ENCODE measurements at places on chromosomes 3 and 15.
A peak's percentile ranks its signal among the peaks of the same experiment; 100 is the strongest.

GRCh38 chr15:48631176-48631770 lies 14.2 kb downstream of the FBN1 start:
- DNase-seq, result no peak

GRCh38 chr3:44236485-44236908 lies 5.2 kb upstream of the TOPAZ1 start:
- DNase-seq, result no peak

DNA sequence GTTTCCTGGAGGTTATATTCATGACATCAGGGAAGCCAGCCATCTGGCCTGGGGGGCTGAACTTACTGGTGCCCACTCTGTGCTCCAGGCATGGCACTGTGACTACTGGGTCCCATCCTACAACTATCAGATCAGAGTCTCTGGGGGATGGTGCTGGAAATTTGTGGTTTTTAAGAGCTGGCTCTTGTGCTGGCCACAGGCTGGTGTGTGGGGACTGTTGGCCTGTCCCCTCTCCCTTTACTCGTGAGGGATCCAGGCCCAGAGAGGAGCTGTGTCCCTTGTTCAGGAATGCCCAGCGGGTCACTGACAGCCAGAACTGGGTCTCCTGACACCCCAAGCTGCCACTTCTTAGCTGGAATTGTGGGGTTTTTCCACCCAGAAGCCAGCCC lies 44.5 kb upstream of the SEC22A start:
- DNase-seq, result no peak

DNA sequence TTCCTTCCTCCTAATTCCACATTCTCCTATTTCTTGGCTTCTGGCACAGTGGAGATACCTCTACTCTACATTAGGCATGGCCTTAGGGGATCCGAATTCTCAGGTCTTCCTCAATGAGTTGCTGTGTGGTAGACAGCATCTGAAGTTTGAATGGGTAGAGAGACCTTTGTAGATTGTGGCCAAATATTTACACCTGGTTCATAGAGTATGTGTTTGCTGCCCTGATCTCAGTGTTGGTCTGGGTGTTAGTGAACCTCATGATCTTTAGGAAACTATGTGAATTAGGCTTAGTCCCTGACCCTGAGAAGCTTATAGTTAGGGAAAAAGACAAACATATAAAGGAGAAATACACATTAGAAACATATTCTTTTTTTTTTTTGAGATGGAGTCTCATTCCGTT lies 75.8 kb downstream of the LPP start:
- no peak for DNase-seq

- DNase-seq, result peak; percentile 36
Observed at GRCh38 chr3:70053293-70053692, 53.8 kb downstream of the SAMMSON start.

DNA sequence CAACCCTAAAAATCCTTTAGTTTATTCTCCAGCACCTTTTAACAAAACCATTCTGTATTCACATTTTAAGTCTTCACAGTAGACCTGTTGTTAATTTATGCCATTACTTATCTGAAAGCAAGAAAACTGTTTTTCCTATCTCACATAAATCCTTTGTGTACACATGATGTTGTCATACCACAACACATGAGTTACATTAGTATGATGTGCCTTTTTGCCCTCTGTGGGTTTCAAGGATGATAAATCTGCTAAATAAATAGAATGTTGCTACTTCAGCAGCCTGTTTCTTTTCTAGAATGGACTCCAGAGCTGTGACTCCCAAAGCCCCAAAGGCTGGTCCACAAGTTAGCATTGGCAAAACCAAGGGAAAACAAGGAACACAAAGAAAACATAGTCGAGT lies 151.6 kb downstream of the SERPINI1 start:
- no peak for DNase-seq

DNA sequence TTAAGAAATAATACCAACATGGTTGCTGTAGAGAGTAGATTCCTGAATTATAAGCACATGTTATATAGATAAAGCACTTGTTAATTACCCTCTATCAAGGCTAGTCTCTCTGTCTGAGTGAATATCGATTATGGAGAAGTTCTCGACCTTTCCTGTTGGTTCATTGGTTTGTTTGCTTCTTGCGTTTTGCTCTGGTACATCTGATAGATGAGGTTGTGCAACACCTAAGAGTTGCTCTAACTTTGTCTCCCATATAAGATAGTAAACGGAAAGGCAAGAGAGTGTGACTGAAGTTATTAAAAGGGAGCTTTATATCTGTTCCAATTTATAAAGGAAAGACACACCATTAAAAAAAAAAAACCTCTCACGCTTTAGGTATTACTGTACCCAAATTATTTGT lies 69.0 kb downstream of the PYDC2 start:
- DNase-seq, result no peak

DNA sequence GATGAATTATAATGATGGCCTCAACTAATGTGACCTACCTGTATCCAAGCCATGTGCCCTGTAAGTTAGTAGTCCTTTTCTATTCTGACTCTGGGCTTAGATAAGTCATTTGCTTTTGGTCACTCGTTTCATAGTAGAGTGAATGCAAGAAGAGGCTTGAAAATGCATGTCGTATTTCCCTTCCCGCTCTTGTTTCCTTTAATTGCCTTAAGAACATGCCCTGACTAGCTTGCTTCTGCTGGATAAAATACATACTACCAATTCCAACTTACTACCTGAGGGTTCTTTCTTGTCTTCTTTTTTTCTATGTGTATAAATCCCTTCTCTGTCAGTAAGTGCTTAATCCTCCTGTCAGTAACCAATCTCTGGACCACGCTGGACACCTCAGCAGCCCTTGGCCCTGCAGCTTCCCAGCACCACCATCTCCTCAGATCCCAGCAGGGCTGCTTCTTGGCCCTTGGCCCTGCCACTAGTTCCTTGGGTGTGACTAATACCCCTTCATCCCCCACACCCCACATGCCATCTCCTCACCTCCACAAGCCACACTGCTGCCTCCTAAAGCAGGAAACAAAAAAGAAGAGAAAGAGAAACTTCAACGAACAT lies 771.7 kb downstream of the IGSF11 start:
- no peak for DNase-seq

- no peak for DNase-seq
Observed at GRCh38 chr3:49166752-49167556, 823 bp upstream of the CCDC71 start.

- no peak for DNase-seq
Observed at GRCh38 chr15:96042734-96043224, 287.7 kb upstream of the NR2F2 start.

- DNase-seq, result no peak
Observed at GRCh38 chr3:188345223-188345622, 191.3 kb downstream of the LPP start.

- DNase-seq, result no peak
Observed at GRCh38 chr15:46121441-46121840, 486.6 kb downstream of the SQOR start.

GRCh38 chr15:39649757-39650156 lies 68.9 kb downstream of the THBS1 start:
- DNase-seq, result no peak

DNA sequence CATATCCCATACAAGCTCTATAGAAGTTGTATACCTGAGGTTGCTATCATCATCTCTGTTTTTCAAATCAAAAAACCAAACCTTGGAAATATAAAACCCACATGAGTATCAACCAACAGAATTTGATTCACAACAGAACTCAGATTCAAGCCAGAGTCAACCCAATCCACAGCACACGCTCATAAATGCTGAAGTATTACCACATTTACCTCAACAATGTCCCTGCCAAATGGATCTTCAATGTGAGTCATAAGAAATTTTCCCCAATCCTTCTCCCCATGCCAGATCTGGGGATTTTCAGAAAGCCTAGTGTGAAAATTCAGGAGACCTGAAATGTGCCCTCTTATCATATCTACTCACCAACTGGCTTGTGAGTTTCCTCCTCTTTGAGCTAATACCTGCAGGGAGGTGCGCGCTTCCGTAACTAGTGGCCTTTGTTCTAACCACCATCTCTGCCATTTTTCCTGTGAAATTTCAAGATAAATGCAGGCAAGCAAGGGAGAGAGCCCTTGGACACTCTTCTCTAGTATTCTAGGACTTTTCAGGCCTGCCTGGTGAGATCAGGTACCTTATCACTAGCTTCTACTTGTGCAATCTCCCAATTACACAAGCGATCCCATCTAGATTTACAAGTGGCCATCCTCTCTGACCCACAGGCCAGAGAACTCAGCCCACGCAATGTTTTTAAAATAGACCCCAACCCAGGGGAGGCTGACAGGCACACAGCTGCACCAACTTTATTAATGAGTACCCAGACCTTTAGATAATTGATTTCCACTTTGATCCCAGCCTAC lies 1076.9 kb upstream of the CFAP20DC start:
- DNase-seq, result no peak

- peak; percentile 43 for DNase-seq
Observed at GRCh38 chr3:67605377-67605776, 49.0 kb downstream of the SUCLG2 start.

- DNase-seq, result no peak
Observed at GRCh38 chr3:177665122-177665808, 468.0 kb upstream of the TBL1XR1 start.

- no peak for DNase-seq
Observed at GRCh38 chr3:98215051-98215450, 48.6 kb downstream of the OR5H15 start.

GRCh38 chr3:101847328-101847727 lies 2.0 kb upstream of the NFKBIZ start:
- no peak for DNase-seq

GRCh38 chr3:187197335-187197649 lies at the start of gene RTP1:
TSS of gene RTP1 (plus strand) at chr3:187197486. CDS start at chr3:187197516, 30 bp downstream.
- no peak for DNase-seq

- no peak for DNase-seq
Observed at GRCh38 chr15:86392296-86392695, 312.6 kb downstream of the AGBL1 start.

DNA sequence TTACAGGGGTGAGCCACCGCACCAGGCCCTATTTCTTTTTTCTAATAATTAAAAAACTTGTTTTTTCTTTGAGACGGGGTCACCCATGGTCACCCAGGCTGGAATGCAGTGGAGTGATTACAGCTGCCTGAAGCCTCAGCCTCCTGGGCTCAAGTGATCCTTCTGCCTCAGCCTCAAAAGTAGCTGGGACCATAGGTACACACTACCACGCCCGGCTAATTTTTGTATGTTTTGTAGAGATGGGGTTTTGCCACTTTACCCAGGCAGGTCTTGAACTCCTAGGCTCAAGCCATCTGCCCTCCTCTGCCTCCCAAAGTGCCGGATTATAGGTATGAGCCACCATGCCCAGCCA lies 858 bp upstream of the TKT start:
- no peak for DNase-seq

DNA sequence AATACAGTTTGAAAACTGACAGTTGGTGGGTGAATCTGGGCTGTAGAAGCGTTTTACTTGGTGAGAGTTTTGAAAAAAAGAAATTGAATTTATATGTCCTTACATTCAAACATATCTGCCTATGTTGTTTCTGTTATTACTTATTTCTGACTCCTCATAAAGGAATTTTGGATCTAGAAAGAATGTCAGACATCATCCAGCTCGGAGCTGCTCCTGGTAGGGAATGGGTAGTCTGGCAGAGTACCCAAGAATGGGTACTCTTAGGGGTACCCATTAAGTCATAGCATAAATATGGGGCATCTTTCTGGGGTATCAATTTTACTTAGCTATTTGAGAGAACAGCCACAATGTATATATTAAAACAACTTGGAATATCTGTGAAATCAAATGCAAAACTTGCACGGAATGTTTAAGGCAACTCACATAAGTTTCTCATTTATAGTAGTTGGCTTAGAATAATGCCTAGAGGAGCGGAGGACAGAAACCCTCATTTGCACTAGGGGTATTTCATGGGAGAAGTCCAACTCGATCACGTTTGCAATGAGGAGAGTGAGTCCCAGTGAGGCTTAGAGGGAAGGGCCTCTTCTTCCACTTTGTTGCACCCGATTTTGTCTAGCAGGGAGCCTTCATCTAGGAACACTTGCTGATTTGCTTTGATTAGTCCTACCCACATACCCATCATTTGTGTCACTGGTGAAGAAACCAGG lies 2.4 kb upstream of the LARP6 start:
- no peak for DNase-seq

- DNase-seq, result no peak
Observed at GRCh38 chr15:91027677-91028076, 5.3 kb upstream of the VPS33B start.

GRCh38 chr3:53597136-53597915 lies 102.9 kb downstream of the CACNA1D start:
- DNase-seq, result no peak

- no peak for DNase-seq
Observed at GRCh38 chr15:90864507-90864906, 3.9 kb upstream of the FURIN start.

DNA sequence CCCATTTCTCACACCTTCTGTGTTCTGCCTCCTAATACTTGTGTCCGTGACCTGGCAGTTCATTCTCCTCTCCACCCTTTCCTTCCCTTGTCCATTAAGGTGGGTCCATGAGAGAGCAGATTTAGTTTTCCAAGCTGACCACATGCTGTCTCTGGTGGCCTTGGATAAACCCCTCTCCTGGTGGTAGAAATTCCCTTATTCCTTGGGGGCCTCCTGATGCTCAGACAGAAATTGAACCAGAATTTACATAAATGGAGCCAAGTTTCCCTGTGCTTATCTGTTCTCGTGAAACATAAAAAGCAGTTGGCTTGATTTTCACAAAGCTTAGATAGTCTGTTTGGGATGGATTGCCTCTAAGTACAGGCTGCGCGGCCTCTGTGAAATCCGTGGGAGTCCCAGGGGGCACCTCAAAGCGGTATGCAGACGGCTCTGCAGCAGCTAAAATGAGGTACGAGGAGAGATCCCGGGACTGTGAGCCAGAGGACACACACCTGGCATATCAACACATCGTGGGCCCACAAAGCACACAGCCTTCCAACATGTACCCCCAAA lies 101.0 kb upstream of the NMNAT3 start:
- no peak for DNase-seq

DNA sequence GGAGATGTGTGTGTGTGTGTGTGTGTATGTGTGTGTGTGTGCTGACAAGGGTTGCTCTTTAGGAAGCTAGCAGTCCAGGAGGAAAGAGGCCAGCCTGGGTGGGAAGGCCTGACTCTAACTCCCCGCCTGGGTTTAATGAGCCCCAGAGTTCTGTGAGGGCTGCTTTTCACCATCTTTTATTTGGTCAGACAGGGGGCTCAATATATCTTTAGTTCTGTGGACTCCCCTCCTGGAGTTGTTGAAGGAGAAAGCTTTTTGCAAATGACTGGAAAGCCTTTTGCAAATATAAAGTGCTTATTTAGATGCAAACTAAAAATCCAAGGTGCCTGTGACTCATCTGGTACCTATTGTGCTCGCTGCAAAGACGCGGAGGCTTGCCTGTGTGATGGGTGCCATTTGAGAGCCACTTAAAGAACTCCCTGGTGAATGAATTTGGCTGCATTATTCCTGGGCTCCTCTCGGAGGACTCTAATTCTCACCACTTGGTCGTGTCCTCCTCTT lies 24.5 kb downstream of the DRD3 start:
- no peak for DNase-seq

DNA sequence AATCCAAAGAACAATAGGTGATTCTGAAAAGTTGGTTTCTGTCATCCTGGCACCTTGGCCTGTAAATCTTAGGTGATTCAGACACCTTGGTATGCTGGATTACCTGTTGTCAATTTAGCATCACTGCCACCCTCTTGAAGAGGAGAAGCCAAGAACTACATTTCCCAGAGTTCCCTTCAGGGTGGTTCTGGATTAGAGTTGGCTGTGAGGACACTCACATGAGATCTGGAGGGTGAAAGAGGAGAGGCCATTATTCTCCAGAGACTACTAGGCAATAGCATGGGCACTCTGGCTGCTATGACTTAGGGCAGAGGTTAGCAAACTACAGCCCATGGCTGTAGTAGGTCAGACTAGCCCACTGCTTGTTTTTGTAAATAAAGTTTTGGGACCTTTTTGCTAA lies 41.7 kb upstream of the CORO2B start:
- no peak for DNase-seq
